ENCODE measurements at places on chromosomes 5 and 9.

- no peak for DNase-seq
Measured at GRCh38 chr5:163809473-163809872, 304.1 kb downstream of the MAT2B start.

DNA sequence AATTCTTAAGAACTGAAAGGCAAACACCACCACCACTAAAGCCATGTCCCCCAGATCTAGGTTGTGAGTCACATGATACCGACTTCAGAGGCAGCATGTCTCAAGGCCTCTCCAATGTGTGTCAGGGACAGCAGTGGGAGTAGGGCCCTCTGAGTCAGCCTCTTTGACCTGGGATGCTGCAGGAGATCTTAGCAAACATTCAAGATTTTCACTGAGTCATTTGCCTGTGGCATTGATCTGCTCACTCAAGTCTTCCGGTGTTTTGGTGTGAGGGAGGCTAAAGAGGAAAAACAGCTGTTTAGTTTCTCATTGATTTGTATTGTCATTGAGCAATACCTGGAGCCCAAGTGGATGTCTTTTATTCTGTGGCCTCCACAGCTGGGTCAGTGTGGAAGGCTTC lies 36.1 kb downstream of the TMC1 start:
- DNase-seq: no peak

DNA sequence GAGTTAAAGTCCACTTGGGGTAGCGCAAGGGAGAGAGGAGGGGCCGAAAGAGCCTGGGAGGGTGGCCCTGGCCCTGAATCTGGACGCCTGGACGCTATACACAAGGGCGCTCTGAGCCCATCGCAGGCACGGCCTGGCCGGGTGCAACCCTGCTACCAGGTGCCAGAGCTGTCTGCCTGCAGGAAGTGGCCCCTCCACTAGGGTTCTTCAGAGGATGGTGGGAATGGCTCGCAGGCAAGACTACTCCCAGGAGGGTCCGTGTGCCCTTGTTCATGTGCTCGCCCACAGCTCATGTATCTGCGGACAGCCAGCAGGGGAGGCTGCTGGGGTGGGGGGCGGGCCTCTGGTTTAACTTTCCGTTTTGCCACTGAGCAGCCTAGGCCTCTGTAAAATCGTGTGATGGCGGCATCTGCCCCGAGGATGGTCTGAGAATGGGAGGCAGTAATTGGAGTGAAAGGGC lies 1.4 kb upstream of the NKD2 start:
- no peak for DNase-seq

- DNase-seq: no peak
Measured at GRCh38 chr5:91272858-91273257, 110.3 kb downstream of the ARRDC3 start.

- DNase-seq: no peak
Measured at GRCh38 chr5:147567917-147568598, 58.2 kb upstream of the DPYSL3 start.

DNA sequence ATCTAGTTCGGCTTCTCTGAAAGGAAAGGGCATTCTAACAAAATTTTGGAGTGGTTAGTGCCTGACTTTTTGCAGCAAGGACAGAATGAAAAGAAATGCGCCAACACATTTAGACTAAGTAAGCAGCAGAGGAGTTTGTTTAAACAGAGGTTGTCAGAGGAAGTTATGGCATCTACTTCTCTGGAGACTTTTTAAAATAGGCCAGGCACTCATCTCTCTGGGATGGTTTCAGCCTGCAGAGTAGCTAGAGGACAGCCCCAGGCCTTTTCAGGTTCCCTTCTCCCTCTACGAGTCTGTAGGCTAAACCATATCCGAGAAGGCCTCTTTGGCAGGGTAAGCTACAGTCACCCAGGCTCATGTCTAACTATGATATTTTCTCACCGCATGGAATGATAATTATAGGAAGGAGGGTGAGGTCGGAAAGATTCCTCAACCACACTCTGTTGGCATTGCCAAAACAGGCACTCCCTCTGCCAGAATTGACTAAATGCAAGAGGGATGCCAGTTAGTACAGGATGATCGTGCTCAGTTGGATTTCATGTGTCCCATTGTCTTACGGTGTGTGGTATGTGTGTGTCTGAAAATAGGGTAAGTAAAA lies 1.4 kb upstream of the CTXN3 start:
- DNase-seq: no peak

- no peak for DNase-seq
Measured at GRCh38 chr9:21450733-21451394, 10.6 kb downstream of the IFNA1 start.

DNA sequence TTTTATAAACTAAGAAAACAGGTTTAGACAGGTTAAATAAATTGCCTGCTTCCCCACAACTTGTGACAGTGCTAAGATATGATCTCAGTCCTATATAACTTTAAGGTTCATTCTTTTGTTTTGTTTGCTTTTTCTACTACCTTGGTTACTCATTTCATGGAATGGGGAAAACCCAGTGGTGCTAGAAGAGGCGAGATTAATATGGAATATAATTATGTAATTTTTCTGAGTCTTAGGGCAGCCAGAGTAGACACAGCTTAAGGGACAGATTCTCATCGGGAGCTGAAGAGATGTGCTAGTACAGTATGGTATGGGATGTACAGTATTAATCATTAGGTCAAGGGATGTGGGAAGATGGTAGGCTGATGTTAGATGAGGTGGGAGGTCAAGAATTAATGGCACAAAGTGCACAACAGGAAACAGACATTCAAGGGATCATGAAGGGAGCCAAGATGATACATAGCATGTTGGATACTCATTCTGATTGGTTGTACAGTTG lies 6.2 kb downstream of the TRIM32 start:
- no peak for DNase-seq

DNA sequence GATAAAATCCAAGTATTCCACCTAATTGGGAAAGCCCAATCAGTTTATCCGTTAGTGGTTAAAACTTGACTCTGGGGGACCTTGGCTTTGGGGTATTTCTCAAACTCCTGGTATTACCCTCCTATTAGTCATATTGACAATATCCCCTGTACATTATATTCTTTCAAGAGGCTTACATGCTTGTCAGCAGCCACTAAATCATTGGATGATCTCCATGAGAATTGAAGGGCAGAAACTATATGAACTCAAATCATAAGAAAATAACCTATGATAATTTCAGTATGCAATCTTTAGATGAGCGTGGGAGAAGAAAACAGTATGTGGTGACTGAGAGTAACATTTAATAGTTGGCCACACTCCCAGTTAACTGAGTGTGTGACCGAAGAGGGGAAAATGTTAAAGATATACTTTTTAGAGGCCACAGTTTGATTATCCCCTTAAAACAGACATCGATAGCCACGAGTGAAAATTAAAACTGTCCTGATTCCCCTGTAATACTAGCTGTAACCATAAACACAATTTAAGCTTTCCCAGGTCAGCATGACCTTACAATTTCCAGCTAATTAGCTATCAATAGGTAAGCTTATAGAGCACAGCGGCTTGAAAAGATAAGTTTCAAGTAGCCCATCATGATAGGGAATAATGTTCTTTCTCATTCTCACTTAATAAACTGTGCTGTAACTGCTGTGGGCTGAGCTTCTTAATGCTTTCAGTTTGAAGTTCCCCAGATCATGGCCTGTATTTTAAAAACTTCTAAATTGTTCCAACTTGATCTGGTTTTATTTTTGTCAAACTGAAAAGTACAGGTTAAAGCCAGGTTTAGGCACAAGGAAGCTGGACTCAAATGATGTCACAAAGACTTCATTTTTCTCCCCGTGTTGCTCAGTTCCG lies 58.6 kb downstream of the PUM3 start:
- no peak for DNase-seq

DNA sequence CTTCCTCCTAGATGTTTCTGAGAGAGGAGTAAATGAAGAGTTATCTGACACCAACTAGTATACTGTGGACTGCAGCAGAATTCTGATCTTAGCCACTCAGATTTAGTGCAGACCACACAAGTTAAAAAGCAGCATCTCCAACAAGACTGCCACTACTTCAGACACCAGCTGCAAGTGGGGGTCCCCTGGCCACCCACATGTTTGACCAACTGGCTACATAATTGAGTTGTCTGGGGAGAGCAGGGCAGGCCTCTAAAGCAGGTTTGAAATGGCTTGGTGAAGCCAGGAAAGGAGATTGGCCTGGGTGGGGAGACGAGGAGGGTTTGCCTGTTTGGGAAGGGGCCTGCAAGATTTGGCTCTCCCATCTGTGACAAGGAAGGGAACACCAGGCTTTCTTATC lies 40.5 kb upstream of the FAM81B start:
- DNase-seq: no peak

DNA sequence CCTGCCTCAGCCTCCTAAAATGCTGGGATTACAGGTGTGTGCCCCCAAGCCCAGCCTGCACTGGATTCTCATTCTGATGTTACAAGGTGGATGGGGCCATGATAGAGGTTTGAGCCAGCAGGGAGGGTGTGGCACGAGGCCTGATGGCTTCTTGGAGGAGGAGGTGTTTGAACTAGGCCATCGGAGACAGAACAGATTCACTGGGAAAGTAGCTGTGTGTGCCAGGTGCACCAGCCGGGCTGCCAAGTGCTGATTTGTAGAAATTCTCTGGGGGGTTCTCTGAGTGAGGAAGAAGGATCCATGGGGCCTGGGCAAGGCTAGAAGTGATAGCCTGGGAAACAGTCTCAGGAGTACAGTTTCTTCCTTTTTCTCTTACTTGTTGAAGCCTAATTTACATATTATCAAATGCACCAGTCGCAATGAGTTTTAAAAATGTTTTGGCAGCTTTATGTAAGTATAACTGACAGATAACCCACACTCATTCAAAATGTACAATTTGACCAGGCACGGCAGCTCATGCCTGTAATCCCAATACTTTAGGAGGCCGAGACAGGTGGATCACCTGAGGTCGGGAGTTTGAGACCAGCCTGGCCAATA lies 31.1 kb upstream of the STXBP1 start:
- DNase-seq: no peak
